Midbrain (tissue), 1 donor: ENCODE measurements at places on chromosomes 5 and 9.

- no peak for DNase-seq
These were observed 216.3 kb downstream of the CDK5RAP2 start for GRCh38 chr9:120363697-120364096.

- no peak for DNase-seq
These were observed 215.7 kb upstream of the ELL2 start for GRCh38 chr5:96177303-96177869.

DNA sequence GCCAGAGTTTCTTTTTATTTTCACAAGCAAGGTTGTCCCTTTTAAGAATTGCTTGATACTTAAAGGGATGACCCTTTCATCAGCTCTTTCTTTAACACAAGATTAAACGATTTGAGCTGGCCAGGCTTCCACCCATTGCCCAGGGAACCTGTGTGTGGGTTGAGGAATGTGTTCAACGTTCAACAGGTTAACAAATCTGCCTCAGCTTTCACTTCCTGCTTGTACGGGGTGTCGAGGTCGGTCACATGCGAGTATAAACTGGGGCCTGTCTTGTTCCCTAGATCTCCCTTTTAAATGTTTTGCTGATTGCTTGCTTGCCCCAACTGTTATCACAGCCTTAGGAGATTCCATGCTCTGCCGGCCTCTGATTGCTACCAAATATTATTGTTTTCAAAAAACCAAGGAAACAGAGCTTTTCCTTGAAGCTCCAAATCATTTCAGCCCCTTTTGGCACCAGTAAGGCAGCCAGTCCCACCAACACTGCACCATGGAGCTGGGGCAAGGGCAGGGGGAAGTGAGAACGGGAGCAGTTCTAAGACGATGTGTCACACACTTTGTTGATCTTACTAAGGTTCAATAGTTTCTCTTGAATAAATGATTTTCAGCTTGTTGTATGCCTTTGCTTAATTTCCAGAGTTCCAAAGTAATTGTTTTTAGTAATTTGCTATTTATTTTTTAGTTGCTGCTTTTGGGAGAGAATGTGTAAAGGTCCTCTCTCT lies 10.7 kb upstream of the CLK4 start:
- DNase-seq = no peak

DNA sequence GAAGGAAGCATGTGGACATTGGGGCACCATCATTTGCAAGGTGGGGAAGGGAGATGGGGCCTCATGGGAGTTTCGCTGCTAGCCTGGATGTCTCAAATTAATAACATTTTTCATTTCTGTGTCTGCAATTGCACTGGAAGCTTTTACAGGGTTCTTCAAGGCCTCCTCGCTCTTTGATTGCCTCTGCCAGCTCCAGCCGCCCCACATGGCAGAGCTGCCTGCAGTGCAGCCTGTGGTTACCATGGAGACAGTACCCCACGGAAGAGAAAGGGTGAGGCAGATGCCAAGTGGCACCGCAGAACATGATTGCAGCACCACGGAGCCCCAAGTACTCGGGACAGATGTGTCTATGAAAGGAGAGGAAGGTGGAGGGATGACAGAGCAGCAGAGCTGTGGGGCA lies 25.4 kb downstream of the CTNND2 start:
- DNase-seq = peak; percentile 57

DNA sequence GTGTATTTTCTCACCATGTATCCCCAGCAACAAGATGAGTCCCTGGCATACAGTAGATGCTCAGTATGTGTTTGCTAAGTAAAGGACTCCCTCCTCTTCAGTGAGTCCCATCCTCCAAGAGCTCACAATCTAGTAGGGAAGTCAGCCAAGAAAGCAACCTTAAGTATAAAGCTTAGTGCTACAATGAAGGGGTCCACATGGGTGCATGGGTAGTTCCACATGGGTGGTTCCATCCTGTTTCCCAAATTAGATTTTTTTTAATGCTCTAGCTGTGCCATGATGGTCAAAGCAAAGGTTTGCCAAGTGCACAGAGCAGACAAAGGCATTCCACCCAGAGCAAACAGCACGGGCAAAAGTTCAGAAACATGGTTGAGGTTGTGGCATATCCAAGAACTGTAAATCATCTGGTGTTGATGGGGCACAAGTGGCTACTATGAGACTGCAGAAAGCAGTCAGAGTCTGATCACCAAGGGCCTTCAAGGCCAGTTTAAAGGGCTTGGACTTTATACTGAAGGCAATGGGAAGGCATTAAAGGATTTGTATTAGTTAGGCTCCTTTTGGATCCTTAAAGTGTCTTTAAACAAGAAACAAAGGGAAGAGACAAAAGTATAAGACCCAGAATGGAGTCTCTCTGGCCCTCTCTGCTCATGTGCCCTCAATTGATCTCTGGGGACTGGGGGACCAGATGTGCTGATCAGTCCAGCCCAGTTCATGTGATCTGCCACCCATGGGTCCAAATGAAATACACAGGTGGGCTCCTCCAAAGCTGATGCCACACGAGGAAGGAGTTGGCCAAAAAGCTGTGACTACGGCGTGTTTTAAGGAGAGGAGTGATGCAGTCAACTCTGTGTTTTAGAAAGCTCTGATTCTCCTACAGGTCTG lies 9.0 kb upstream of the CPLX2 start:
- DNase-seq = no peak

DNA sequence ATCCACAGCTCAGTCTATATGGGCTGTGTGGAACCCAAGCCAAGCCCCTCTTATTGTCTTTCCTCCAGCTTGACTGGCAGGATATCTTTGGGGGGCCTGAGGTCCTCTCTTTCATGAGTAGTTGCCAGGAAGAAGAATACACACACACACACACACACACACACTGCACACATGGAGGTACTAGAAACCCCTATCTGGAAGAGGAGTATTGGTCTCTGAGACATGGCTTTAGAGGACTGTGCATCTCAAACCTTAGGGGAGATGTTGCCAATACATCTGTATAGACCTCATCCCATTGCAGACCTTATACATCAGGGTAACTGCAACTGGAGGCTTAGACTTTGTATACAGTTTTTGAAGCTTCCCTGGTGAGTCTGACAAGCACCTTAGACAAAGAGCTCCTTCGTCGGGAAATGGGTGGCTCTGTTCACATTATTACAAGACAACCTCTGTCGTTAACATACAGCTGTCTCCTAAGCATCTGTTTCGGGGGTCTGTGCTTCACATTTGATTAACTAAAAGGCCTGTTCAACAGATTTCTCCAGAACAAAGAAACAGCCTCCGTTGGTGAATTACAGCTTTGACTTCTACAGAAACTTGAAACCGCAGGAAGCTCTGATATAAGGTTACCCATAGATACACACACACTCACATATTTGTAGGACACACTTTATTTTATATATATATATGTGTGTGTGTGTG lies 5.5 kb upstream of the ENTREP1 start:
- no peak for DNase-seq

GRCh38 chr5:30764704-30765103 lies 428.8 kb upstream of the CDH6 start:
- DNase-seq = no peak

DNA sequence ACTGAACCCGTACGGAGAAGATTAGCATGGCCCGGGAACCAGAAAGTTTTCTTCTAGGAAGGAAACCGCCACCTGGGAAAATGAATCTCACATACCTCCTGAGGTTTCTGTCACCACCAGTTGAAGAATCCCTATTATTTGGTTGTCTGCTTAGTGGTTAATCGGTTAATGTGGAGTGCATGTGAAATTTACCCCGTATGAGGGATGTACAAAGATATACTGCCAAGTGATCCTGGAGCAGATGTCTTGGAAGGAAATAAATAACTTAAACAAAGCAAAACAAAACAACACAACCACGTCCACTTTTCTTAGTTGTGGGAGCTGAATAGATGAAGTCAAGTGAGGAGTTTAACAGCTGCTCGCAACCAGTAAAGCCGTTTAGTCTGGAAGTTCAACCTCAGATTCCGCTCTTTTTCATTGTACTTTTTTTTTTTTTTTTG lies 3.8 kb downstream of the DMRT2 start:
- DNase-seq = no peak

- no peak for DNase-seq
These were observed 91.2 kb upstream of the CPEB4 start for GRCh38 chr5:173796721-173797495.

DNA sequence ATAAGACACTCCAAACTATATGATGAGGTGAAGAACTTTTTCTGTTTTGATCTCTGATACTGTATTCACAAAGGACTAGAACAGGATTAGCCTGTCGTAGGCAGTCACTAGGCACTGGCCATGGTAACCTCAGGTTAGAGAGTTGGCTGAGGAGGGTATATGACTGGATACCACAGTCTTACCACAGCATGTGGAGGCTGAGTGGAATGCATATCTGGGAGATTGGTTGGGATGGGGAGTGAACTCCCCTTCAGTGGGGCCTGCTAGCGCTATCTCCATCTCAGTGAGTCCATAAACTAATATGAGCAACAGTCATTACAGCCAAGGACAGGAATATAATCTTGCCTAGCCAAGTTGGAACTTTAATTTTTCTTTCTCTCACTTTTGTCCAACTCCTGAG lies 339.1 kb downstream of the SPATA31D1 start:
- DNase-seq = no peak

DNA sequence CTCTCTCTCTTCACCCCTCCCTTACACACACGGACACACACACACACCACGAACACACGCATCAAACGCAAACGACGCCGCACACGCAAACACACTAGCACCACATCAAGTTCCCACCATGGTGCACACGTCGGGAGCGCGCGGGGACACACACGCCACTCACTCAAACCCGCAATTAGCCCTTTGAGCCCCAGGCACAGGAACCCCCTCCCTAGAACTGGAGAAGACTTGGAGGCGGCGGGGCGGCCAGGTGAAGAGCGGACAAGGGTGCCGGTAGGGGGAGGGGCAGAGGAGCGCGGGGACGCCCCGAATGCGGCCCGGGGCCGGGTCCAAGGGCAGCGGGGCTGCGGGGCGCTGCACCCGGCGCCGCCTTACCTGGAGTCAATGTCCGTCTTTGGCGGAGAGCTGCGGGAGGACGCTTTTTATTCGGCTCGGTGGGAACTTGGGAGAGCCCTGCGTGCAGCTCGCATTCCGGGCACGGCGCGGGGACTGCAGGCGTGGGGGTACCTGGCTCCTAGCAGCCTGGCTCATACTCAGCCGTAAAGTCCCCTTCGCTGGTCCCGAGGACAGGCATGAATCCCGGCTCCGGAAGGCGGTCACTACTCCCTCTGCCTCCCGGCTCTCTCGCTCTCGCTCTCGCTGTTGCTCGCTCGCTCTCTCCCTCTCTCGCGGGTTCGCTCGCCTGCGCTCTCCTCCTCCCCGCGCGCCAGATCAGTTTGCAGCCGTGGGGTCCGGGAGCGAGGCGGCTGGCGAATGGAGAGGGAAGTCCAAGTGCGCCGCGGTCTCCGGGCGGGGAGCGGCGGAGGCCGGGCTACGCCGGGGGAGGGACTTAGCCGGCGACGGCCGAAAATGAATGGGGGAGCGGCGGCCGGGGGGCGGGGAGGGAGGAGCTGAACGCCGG lies at the start of gene BRINP1:
Gene BRINP1 (minus strand): TSS at position 755 of the 901 bp plus-strand sequence. CDS start 56,080 bp downstream, outside the sequence.
- peak; percentile 56 for DNase-seq

DNA sequence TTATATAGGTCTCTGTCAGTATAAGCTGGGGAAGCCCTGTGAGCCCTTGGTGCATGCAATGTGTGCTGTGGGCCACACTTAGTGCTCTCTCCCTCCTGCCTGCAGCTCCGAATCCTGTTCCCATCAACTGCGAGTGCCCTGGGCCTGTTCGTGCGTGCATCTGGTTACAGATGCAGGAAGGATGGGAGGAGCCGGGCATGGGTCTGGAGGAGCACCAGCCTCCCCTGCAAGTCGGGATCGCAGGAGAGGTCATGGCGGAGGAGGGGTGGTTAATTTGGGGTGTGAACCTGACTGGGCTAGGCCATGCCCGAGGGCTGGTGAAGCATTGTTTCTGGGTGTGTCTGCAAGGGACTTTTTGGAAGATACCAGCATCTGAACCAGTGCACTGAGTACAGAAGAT lies 274.6 kb upstream of the IRX4 start:
- DNase-seq = no peak

DNA sequence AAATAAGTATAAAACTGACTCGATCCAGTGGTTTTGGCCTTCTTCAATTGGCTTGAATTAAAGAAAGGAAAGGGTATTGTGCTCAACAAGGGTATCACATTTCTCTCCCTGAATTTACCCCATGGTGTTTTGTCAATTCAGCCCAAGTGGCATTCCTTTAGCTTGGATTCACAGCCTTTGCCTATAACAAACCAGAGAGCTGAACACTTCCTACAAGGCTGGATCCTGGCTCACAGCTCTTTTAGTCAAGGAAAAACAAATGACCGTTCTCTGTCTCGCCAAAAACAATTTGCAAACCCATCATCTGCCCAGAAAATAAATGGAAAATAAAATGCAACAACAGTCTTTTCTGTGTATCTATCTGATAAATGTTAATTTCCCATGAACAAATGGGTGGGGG lies 5.7 kb downstream of the ZNF366 start:
- DNase-seq = no peak

GRCh38 chr5:115414406-115415142 lies 118.1 kb upstream of the CCDC112 start:
- no peak for DNase-seq

GRCh38 chr9:70590315-70590677 lies 175.8 kb upstream of the KLF9 start:
- DNase-seq = no peak

- no peak for DNase-seq
These were observed 1.6 kb downstream of the GRK6 start for GRCh38 chr5:177427919-177428573.

- no peak for DNase-seq
These were observed 55.8 kb downstream of the NUP214 start for GRCh38 chr9:131181091-131181681.

GRCh38 chr5:12016159-12016746 lies 112.0 kb upstream of the CTNND2 start:
- no peak for DNase-seq

GRCh38 chr9:114034661-114035062 lies 43.4 kb downstream of the AMBP start:
- no peak for DNase-seq

- no peak for DNase-seq
These were observed at the start of gene SLC23A1 for GRCh38 chr5:139383275-139383992. SLC23A1 (minus strand) TSS chr5:139383297; CDS start chr5:139383253, 44 bp downstream.

GRCh38 chr5:153756540-153756939 lies 266.1 kb downstream of the GRIA1 start:
- no peak for DNase-seq

- no peak for DNase-seq
These were observed 43.9 kb downstream of the AMBP start for GRCh38 chr9:114034196-114034595.

DNA sequence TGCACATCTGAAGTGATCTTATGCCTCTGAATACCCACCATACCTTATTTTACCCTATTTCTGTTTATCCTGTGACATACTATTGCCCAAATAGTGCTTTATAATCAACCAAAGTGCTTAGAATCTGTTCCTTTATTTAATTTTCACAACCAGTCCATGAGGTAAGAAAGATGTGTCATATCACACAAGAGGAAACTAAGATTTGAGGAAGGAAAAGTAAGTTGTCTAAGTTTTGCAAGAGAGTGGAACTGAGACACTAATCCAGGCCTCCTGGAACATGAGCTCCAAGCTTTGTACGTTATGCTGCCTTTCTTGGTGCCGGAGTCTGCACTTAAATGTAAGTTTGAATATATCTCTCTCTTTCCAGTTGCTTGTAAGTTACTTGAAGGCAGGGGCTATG lies 17.2 kb downstream of the KDM3B start:
- no peak for DNase-seq
